ENCODE measurements at places on chromosomes 7 and 10.

- no peak for DNase-seq
These were observed 13.9 kb upstream of the DRGX start for GRCh38 chr10:49409755-49410154.

GRCh38 chr10:72337039-72337629, 17.6 kb downstream of the DNAJB12 start:
- no peak for DNase-seq

DNA sequence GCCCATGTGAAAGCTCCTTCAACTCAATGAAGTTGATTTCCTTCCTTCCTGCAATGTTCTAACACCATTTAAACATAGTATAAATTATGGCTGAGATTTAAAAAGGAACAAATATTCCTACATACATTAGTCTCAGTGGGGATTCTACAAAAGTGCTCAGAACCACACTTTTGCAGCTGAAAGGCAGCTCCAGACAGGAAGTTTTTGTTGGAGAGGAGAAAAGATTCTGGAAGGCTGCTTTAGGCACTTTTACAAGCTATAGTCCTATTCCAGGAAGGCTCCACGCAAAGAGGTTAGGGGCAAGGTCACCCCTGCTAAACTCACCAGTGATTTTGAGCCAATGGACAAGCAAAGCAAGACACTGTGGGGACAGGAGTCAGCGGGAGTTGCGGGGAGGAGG, 179.2 kb upstream of the CDCA7L start:
- DNase-seq: no peak

DNA sequence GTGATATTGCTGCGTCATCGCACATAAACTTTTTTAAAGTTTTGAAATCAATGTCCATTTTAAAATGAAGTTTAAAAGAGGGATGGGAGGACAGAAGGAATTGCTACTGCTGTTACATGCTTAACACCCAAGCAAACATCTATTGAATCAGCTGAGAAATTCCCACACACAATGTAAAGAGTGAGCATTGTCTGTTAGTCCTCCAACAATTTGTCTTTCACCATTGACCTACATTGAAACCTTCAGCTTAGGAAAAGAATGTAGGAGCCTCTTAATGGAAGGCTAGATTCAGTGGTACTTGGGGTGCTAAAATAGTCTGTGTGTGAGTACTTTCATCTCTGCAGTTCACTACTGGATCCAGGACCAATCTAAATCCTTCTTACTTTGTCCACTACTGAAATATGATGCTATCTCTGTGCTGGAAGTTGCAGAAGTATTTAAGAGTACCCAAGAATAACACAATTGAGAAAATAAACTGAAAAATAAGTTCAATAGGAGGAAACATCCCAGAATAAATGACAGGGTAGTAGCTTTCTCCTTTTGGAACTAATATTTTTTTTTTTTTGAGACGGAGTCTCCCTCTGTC, 23.8 kb upstream of the FBXW4 start:
- DNase-seq: no peak

- DNase-seq: peak; percentile 47
These were observed 42.9 kb upstream of the BHLHA15 start for GRCh38 chr7:98168181-98168903.

- DNase-seq: no peak
These were observed 63.6 kb upstream of the BMPER start for GRCh38 chr7:33841705-33842129.

DNA sequence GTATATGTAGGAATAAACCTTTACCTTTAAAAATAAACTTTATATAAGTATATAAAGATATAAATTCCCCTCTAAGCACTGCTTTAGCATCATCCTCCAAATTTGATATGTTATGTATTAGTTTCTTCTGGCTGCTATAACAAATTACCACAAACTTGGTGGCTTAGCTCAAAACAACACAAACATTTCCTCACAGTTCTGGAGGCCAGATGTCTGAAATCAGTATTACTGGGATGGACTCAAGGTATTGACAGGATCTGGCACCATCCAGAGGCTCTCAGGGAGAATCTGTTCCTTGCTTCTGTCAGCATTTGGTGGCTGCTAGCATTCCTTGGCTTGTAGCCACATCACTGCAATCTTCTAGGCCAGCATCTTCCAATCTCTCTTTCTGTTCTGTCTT, 6.7 kb upstream of the SCRN1 start:
- no peak for DNase-seq

- DNase-seq: no peak
These were observed 701.4 kb downstream of the SUGCT start for GRCh38 chr7:40836218-40836617.

GRCh38 chr10:48653347-48653746, 31.3 kb upstream of the WDFY4 start:
- no peak for DNase-seq

DNA sequence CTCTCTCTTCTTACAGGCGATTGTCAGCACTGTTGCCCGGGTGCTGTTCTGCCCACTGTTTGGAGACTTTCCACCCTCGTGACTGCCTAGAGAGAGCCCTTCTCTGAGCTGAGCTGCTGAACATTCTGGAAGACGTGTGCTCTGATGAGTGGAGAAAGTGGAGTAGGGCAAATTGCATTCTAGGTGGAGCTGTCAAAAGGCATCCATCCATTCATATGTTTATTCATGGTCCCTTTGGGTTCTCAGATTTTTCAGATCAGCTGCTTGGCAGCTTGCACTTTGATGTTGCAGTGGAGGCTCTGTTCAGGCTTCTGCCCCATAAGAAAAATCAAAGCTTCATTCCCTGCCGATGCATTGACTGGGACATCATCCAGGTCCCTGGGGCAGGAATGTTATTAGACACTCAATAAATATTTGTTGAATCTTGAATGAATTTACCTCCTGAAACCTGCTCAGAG, 120.7 kb upstream of the EEPD1 start:
- DNase-seq: no peak

DNA sequence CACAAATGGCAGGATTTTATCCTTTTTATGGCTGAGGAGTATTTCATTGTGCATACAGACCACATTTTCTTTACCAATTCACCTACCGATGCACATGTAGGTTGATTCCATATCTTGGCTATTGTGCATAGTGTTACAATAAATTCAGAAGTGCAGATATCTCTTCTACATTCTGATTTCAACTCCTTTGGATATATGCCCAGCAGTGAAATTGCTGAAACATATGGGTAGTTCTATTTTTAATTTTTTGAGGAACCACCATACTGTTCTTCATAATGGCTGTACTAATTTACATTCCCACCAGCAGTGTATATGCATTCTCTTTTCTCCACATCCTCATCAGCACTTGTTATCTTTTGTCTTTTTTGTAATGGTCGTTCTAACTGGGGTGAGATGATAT, 1290.3 kb downstream of the XPNPEP1 start:
- DNase-seq: no peak

DNA sequence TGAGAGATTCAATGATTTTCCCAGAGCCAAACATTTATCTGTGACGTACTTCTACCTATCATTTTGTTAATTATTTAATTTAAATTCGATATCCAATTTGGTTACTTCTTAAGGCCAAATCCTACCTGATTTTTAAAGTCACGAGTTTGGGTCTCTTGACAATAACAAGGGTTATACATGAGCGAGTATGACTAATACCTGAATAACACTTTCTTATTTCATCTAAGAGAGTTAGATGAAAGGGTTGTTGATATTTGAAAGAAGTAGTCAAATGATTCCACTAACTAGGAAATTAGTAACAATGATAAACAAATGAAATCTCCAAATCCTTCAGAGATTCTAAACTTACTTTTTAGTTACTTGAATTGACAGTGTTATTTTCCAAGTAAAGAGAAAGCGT, 1086.9 kb downstream of the XPNPEP1 start:
- DNase-seq: no peak

DNA sequence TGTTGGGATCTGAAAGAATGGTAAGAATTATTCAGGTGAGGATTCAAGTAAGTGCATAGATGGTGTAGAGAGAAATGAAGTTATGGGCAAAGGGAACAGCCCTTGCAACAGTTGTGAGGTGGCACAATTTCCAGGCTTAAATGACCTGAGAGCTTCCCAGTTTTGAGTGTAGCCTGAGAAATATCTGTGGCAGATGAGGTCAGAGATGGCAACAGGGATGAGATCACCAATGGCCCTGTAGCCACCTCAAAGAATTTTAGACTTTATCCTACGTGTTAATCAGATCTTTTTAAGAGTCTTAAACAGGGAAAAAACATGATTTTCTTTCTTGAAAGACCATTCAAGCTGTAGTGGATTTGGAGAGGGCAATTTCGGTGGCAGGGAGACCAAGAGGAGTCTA, 1.9 kb upstream of the NRF1 start:
- DNase-seq: no peak

All from stimulated activated CD8-positive, alpha-beta memory T cell treated with anti-CD3 and anti-CD28 coated beads, Interleukin-7, amount 100 ng/mL, for 1 hour (primary cell).